Testis (tissue), 5 donors: ENCODE measurements at places on chromosomes 1 and 21.

DNA sequence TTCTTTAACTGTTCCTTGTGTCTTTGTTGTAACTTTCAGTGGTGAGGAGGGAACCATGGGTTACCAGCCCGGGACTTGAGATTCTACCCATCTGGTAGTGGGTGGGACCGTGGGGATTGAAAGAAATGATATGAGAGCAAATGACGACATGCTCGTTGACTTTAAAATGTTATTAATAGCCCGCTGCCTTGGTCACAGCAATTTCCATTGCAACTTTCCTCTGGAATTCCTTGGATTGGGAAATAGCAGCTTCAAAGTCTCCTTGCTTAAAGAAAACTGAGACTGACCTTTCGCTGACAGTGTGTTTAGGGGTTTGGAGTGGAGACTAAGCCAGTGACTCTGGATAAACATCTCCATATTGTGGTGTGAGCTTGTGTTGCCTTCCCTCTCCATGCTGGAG lies 44.2 kb upstream of the MARK1 start:
- DNase-seq, result no peak

DNA sequence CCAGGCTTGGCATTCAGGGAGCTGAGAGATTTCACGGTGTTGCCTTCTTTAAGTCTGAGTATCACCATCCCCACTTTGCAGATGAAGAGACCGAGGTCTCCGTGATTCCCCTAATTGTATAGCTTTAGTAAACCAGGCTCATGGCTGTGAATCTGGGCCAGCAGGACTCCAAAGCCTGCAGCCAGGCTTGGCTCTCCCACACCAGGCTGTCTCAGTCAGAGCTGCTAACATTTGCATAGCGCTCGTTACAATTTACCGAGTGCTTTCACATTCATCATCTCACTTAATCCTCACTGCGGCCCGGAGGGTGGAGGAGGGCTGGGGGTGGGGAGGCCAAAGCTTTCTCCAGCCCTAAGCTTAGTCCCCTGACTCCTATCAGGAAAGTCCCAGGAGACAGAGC lies 11.7 kb downstream of the C1orf94 start:
- DNase-seq, result no peak

- DNase-seq, result peak; percentile 54
Measured at GRCh38 chr1:29123887-29124365, at the start of gene TMEM200B. Gene TMEM200B, minus strand, starts transcription at chr1:29123903. Its CDS starts 2,075 bp downstream, at chr1:29121828.

DNA sequence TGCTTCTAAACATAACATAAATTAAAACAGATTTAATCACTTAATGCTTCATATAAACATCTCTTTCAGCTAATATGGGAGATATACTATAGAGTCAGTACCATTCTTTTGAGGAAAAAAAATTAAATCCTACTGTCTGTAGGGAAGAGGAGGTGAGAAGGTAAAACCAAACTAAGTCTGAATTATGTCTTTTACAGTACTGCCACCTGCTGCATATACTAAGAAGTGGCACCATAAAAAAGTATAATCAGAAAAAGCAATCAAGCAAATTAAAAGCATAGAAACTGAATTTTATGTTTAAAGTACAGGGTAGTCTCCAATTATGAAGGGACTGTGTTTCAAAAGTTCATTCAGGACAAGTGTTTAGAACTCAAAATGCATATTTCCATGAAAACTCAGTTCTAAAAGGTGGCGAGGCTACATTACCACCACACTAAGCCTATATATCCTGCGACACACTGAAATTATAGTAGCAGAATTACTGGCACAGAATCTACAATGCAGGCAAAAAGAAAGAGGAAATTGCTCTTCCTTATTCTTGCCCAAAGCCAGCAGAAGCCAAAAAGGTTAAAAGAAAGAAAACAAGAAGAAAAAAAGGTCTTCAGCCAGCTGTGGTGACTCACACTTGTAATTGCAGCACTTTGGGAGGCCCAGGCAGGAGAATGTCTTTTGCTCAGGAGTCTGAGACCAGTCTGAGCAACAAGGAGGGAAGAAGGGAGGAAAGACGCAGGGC lies 9.0 kb downstream of the NSL1 start:
- DNase-seq, result no peak

DNA sequence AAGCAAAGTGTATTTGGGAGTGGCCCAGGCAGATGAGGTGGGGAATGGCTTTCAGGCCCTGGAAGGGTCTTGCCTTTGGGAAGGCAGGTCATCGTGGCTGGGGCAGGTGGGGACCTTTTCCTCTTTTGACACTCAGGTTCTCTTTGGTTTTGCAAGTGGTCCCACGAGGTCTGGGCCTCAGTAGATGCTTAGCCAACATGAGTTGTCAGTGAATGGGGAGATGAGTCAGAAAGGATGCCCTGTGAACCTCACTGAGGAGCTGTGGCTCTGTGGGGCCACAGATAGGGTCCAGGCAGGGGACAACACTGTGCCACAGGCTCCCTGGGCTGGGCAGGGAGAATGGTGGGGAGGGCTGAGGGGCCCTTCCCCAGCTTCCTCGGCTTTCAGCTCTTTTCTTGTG lies 19.0 kb downstream of the ARHGEF10L start:
- no peak for DNase-seq

DNA sequence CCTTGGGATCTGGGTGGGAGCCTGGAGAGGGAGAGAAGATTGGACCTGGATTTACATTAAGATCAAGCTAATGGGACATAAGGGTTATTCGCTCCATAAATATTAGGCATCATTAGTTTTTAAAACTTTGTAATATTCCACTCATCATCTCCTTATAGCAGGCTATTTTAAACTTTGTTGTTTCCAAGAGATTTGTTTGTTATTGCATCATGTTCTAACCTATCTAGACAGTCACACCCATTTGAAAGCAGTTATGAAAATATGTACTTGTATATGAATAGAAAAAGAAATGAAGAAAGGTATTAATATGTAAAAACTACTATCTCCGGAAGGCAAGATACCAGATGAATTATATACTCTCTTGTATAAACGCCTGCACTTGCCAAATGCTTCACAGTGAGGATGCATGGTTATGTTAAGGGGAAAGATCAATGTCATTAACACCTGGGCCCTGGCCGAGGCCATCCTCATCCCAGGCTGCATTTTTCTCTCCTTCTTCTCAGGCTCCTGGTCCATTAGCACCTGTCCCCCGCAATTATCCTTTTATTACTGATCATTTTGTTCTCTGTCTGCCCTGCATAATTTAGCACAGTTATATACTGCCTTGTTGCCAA lies 468.2 kb downstream of the MATN1 start:
- DNase-seq, result no peak

DNA sequence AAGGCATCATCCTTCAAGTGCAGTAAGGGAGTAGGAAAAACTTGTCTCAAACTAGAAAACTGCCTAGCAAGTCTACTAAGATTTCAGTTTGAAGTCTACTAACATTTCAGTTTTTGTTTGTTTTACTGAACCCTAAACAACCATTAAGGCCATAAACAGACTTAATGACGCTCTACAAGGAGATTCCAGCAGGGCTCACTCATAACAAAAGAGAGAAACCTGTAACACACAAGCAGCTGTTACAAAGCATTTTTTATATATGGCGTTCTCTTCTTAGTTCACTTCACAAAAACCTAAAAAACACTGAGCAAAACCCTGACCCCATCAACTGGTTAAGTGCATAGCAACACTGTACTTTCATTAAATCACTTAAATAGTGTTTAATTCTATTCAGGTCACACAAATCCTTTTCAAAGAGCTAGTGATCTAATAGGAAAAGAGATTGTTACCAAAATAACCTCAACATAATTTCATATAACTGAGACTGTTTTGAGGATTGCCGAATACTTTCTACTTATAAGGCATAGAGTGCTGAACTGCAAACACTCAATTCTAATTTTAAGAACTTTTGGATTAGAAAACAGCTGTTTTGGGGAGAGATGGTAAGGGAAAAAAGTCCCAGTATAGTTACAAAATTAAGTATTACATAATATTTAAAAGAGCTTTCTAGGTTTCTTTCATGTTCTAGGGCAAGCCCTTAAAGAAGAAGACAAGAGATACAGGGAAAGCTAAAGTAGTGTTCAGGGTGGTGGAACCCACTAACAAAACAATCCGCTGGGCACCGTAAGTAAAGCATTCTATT lies 1.4 kb downstream of the B3GALNT2 start:
- no peak for DNase-seq

DNA sequence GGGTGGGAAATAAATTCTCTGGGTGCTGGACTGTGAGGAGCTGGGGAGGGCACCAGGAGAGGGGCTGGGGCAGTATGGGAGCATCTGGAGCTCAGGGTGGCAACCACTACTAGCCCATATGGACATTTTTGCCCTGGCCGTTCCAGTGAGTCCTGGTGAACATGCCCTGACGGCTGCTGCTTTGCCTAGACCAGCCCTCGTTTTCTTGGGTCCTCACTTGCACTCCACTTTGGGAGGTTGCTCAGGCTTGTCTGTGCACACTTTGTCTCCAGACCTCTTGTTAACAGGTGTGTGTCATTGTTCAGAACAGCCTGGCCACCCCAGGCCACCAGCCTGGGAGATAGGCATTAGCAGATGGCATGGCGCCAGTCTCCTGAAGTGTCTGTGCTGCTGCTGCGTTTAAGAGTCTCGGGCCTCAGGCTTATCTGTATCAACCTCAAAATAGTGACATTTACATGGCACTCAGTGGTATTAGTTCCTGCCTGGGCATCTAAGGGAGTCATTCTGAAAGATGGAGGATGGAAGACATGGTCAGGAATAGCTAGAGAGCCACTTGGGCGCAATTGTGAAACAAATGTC lies 190.5 kb downstream of the PTPRU start:
- DNase-seq, result no peak

DNA sequence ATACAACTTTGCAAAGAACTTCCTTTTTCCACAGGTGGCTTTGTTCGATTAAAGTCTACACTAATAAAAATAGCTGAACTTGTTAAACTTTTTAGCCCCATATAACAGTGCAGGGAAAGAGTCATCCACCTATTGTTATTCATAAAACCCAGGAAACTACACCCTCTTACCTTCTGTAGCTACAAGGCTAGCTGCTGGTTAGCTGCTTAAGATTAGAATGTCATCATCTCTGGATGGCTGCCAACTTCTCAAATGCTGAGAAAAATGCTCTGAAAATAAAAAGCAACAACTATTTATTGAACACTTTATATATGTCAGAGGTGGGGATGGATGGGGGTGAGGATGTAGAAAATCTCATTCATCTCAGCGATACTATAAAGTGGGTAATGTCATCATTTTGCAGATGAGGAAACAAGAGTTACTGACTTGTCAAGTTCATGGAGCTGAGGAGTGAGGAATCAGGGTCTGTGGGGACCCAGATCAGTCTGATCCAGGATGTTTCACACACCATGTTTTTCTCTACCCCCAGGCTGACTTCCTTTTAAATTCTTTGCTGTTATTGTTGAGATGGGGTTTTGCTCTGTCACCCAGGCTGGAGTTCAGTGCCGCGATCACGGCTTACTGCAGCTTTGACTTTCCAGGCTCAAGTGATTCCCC lies 17.1 kb downstream of the ATP5PF start:
- no peak for DNase-seq

- no peak for DNase-seq
Measured at GRCh38 chr1:162169031-162169790, 99.7 kb downstream of the NOS1AP start.

DNA sequence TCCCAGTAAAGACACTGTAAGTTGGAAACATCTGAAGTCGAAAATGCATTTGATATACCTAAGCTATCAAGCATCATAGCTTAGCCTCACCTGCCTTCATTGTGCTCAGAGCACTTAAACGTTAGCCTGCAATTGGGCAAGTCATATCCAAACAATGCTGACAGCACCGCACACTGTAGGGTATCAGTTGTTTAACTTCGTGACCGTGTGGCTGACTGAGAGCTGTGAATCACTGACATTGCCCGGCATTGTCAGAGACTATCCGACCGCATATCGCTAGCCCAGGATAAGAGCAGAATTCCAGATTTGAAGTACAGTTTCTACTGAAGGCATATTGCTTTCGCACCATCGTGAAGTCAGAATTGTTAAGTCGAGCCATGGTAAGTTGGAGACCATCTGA lies 41.5 kb downstream of the GALNT2 start:
- no peak for DNase-seq

- no peak for DNase-seq
Measured at GRCh38 chr1:5992814-5993555, 760 bp upstream of the NPHP4 start.

DNA sequence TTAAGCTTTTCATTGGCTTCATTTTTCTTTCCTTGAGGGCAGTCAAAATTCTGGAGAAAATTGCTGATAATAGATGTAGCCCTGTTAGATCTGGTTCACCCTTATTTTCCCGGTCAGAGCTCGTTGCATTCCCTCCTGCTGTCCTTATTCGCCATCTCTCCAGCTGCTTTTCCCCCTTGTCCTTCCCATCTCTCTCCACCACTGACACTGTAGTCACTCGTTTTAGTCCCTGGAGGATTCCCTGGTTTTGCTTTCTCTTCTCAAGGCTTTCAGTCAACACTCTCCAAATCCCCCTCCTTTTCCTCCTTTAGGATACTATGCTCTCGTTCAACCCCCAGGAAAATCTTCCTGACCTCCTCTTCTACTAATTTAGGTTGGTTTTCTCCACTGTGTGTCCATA lies 83.1 kb downstream of the C21orf91 start:
- DNase-seq, result no peak

DNA sequence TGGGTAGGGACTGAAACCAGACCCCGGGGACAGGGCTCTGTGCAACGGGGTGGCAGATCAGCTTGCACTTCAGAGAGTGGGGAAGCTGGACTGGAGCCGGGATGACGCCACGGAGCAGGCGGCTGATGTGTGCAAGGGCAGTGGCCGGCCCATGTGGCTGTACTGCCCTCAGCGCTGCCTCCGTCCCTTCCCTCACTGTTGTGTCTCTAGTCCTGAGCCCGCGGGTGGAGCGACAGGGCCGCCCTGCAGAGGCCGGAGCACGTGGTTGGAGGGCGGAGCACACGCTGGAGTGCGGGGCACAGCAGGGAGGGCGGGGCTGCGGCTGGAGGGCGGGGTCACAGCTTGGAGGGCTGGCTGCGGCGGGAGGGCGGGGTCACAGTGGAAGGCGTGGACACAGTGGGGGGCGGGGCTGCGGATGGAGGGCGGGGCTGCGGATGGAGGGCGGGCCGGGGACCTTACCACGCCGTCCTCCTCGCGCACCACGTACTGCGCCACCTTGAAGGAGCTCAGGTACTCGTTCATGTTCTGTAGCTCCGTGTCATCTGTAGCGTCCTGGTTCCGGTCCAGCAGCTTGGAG lies 52.4 kb downstream of the CHD5 start:
- peak; percentile 83 for DNase-seq

DNA sequence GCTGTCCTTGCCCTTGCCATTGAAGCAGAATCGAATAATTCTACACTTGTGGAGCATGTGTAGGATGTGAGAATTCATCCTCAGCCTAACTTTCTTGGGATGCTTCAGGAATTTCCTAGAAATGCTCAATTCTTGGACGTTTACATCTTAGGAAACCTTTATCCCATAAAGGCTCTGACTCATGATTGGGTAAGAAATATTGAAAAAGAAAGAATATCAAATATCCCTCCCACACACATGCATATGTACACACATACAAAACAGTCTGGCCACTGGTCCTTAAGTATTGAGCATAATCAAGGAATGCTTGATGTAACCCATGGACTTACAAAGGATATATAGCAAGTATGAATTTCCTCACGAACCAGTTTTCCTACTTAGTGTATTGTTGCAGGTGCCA lies 83.9 kb upstream of the IPO9 start:
- DNase-seq, result no peak

DNA sequence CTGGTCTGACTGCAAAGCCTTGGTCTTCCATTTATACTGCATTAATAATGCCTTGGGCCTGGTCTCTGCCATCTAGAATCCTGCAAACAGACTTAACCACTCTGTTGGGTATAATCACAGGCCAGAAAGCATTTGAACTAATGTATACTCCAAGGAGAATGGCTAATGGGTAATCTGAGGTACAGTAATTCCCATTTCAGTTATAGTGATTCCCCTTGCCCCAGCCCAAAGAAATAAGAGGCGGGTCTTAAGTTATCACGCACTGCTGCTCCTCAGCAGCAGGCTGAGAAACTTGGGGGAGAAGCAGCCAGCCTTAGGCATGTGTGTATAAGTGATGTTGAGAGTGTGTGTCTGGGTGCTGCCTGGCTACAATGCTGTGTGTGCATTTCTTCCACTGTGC lies 2.4 kb downstream of the LPAR3 start:
- no peak for DNase-seq
